Uterus (tissue), 4 donors: ENCODE measurements at places on chromosomes 7 and 10. TPM values are rescaled to one million over a fixed set of nuclear protein-coding genes. Genes with fewer than 3 reads are reported as not detected.

DNA sequence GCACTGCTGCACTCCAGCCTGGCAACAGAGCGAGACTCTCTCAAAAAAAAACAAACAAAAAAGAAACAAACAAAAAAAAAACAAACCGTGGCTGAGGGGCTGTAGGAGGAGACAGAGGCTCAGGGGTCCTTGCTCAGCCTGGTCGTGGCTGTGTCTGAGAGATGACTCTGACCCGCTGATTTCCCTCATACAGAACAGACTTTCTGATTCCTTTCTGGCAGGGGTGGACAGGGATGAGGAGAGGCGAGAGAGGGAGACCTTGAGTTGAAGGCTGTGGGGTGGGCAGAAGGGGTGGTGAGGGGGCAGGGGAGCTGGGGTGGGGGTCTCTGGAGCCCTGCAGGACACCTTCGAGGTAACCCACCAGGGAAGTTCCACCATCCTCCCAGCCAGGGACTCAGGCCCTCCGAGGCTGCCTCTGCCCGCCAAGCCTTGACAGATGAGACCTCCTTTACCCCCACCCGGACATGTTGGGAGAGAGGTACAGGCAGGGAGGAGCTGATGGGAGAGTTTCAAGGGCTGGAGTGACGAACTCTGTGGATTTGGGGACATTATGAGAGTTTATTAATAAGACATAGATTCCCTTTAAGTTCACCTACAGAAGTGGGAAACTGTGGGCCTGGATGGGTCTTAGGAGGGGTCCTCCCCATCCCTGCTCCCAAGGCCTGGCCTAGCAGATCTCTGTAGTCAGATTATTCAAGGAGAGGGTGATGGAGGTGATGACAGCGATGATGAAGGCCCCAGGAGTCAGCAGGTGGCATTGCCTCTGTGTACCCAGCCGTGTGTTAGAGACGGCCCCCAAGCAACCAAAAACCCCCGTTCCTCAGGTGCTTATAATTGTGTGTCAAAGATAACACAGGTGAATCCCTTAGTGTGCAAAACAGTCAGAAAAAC, 2.0 kb downstream of the MUC12 start:
- DNase-seq = no peak

GRCh38 chr7:110867771-110868170, 223.2 kb upstream of the LRRN3 start:
- DNase-seq = no peak

GRCh38 chr10:73791871-73792400, 6.5 kb downstream of the ZSWIM8 start:
- DNase-seq = no peak

DNA sequence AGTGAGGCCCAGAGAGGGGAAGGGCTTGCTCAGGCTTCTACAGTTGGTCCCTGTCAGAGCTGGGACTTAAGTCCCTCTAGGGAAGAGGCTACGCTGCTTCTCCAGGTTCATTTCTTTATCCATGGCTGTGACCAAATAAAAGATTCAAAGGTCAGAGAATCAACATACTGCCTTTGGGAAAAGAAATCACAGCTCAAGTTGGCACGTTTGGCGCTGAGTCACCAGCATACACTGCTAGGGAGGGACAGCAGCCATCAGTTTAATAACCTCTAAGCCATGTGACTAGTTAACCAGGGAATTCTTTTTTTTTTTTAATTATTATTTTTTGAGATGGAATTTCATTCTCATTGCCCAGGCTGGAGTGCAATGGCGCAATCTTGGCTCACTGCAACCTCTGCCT, 28.4 kb upstream of the CRHR2 start:
- no peak for DNase-seq

DNA sequence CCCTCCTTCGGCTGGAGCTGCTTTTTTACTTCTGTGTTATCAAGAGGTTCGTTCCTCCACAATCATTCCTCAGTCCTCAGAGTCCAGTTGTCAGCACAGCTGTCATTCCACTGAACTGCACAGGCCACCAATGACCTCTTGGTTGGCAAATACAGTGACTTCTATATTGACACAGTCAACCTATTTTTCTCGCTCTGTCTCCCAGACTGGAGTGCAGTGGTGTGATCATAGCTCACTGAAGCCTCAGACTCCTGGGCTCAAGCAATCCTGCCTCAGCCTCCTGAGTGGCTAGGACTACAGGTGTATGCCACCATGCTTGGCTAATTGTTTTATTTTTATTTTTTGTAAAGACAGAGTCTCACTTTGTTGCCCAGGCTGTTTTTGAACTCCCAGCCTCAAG, 27.7 kb downstream of the CRCP start:
- no peak for DNase-seq

DNA sequence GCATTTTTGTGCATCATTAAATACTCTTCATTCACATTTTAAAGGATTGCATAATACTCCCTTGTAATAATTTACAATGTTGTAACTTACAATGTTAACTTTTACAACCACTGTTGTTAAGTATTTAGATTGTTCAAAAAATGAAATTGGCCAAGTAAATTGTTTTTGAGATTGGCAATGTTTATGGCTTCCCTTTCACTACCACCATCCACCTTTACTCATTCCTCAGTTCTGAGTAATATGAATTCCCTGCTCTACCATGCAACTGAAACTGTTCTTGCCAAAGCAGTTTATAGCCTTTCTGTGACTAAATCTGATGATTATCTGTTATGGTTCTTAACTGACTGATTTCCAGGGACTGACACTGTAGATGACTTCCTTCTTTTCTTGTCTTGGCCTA, 80.5 kb upstream of the TMEM106B start:
- no peak for DNase-seq

GRCh38 chr10:108783897-108784296, 1139.4 kb downstream of the XPNPEP1 start:
- DNase-seq = no peak

- DNase-seq = no peak
Measured at GRCh38 chr10:129870474-129870757, 93.7 kb downstream of the EBF3 start.

DNA sequence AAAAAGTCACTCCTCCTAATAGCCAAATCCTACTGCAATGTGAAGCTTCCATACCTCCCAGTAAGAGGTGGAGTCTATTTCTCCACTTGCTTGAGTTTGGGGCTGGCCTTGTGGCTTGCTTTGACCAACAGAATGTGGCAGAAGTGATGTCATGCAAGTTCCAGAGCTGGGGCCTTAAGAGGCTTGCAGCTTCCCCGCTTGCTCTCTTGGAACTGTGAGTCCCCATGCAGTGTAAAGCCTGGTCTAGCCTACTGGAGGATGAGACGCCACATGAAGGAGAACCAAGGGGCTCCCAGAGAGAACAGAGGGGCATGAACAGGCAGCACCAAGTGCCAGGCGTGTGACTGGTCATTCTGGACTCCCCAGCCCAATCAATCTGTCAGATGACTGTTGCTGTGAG, 58.6 kb upstream of the OPALIN start:
- DNase-seq = no peak

GRCh38 chr7:23346316-23346715, 47.2 kb downstream of the MALSU1 start:
- no peak for DNase-seq

- no peak for DNase-seq
Measured at GRCh38 chr10:114084215-114084614, 40.5 kb downstream of the ADRB1 start.

- no peak for DNase-seq
Measured at GRCh38 chr7:67637023-67637358, 640.4 kb downstream of the TYW1 start.

DNA sequence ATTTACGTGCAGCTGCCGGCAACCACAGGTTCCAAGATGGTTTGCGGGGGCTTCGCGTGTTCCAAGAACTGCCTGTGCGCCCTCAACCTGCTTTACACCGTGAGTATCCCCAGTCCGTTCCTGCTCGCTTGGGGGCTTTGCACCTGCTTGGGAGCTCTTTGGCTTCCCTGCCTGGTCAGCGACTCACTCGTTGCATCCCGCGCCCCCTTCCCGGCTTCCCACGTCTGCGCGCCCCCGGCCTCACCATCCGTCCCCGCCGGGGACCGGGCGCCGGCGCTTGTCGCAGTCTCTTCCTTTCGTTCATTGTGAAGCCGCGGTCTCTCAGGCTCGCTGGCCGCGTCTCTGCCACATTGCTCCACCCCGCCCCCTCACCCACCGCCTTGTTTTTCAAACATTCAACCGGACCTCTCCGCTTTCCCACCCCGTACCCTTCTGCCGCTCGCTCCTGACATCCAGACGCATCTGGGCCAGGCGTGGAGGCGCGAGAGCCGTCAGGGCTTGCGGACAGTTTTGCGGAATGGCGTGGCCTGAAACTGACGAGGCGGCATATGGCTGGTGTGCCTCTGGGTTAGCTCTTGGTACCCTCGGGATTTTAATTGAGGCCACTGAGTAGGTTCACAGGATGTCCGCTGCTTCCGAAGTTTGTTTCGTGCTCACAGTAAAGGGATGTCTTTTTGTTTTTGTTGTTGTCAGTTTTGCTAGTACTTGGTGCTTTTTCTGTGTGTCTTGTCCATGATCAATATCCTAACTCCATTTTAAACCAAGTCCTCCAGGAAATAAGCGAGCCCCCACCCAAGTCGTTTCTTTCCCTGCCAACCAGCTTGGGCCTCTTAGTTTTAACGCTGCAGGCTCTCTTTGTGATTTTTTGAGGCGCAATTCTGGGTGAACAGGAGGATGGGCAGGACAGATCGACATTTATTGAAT, 639 bp downstream of the TSPAN13 start:
- no peak for DNase-seq

DNA sequence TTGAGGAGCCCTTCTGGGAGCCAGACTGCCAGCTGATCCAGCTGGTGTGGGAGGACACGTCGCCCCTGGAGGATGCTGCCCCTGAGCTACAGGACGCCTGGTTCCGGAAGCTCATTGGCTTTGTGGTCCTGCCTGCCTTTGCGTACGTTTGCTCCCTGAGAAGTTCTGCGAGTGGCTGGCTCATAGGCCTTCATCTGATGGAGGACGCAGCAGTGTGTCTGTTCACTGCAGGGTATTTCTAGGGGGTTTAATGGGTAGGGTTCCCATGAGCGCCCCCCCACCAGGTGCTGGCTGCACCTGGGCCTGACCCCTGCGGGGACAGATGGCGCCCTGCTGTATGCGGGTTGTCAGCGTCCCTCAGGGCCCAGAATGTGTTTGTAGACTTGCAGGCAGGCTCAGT, 5.0 kb downstream of the PAOX start:
- DNase-seq = no peak

GRCh38 chr10:72328829-72329204, 25.9 kb downstream of the DNAJB12 start:
- DNase-seq = no peak

DNA sequence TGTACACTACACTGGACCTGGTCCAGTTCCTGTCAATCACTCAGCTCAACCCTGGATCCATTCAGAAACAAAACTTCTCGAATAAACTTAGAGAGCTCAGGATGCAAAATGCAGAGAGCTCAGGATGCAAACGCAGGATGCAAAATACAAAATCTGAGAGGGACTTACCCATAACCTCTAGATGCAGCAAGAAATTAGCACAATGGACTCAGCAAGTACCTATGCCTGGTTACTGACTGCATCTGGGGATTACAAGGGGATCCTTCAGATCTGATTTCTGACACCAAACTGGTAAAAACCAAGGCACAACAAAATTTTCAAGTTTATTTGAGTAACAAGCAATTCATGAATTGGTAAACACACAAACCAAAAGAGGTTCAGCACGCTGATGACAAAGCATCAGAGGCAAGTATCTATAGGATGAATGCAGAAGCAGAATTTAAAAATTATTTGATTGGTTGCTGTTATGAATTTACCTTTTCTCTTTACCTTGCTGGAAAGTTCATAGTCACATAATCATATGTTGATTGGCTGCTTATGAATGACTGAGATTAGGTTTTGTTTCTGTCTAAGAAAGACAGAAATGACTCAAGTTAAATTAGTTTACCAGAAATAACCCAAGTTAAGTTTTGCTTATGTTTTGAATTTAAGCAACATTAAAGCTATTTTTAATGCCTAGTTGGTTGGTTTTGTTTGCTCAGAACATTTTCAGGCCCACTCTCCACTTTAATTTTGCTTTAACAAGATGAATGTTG, 11.4 kb downstream of the GIMAP6 start:
- no peak for DNase-seq

GRCh38 chr7:32089678-32090077, 19.5 kb upstream of the PDE1C start:
- DNase-seq = no peak

GRCh38 chr10:121404611-121405010, 193.6 kb downstream of the FGFR2 start:
- DNase-seq = no peak

- DNase-seq = no peak
Measured at GRCh38 chr10:69576334-69577011, 3.3 kb upstream of the NEUROG3 start.

DNA sequence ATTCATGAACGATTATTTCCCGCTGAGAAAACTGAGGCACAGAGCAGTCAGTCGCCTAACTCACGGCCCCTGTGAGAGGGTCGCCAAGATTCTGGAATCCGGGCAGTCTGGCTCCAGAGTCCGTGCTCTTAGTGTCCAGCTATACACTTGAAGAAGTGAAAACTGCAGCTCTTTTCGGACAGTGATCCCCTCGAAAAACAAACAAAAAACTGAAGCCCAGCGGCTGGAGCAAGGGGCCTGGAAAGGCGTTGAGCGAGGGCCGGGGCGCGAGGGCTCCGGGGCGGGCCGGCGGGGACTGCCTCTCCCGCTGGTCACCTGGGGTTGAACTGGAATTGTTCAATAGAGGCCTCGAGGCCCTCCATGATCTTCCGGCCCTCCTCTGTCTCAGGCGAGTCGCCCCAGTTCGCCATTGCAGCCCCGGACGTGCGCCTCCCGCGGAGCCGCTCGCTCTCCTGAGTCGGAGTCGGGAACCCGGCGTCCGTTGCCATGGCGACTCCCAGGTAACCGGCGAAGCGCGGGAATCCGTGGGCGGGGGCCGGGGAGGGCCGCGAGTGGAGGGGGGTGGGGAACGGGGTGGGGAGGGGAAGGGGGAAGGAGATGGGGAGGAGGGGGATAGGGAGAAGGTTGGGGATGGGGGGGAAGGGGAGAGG, 881 bp downstream of the C10orf67 start:
- DNase-seq = peak; percentile 55

GRCh38 chr10:77582710-77583115, 54.9 kb downstream of the KCNMA1 start:
- no peak for DNase-seq

DNA sequence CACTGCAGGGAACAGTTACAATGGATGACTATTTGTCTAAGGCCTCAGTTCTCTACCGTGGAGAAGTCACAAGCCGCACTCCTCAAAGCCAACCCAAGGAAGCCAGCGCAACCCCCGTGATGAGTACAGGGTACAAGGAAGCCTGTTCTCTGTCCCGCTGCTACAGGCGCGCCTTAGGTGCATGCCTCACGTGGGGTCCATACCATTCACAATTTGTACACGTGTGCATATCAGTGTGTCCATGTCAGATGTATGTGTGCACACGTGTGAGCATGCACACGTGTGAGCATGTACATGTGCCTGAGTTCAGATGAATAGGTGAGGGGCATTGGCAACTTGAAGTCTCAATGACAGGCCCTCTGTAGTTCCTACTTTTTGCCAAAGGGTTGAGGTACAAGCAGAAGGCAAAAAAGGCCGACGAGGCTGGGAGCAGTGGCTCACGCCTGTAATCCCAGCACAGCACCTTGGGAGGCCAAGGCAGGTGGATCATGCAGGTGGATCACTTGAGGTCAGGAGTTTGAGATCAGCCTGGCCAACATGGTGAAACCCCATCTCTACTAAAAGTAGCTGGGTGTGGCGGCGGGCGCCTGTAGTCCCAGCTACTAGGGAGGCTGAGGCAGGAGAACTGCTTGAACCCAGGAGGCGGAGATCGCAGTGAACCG, 62.8 kb downstream of the CTBP2 start:
- no peak for DNase-seq

Gene GIMAP4
- 39.0 TPM for total RNA-seq

Gene RASA4
- 34.1 TPM for total RNA-seq

Gene GHRHR
- not detected for total RNA-seq

Gene TMEM184A
- total RNA-seq = not detected

Gene HOXA10
- total RNA-seq = 50.0 TPM

Gene ATP6V0E2
- total RNA-seq = 2.6 TPM

Gene NUTM2E
- not detected for total RNA-seq

Gene PRR15
- 2.3 TPM for total RNA-seq

Gene ST8SIA6
- not detected for total RNA-seq
